SJSA1 (cell line): ENCODE measurements at places on chromosomes 3 and 15. TPM values are rescaled to one million over a fixed set of nuclear protein-coding genes. Genes with fewer than 3 reads are reported as not detected.
A peak's percentile ranks its signal among the peaks of the same experiment; 100 is the strongest.

- no peak overlapping the region for H3K27ac ChIP-seq
- no peaks in the 10 kb centered on the region for H3K27me3 ChIP-seq
- H3K36me3 ChIP-seq, result no peaks in the 10 kb centered on the region
- H3K4me1 ChIP-seq, result no peaks in the 10 kb centered on the region
Measured at GRCh38 chr15:29998033-29998432, 84.7 kb upstream of the GOLGA8J start.

GRCh38 chr3:184777566-184778356, 34.2 kb upstream of the VPS8 start:
- no peak overlapping the region for H3K27ac ChIP-seq
- no peak overlapping the region for H3K4me3 ChIP-seq
- H3K27me3 ChIP-seq, result no peaks in the 10 kb centered on the region
- peak; percentile 60 for DNase-seq

DNA sequence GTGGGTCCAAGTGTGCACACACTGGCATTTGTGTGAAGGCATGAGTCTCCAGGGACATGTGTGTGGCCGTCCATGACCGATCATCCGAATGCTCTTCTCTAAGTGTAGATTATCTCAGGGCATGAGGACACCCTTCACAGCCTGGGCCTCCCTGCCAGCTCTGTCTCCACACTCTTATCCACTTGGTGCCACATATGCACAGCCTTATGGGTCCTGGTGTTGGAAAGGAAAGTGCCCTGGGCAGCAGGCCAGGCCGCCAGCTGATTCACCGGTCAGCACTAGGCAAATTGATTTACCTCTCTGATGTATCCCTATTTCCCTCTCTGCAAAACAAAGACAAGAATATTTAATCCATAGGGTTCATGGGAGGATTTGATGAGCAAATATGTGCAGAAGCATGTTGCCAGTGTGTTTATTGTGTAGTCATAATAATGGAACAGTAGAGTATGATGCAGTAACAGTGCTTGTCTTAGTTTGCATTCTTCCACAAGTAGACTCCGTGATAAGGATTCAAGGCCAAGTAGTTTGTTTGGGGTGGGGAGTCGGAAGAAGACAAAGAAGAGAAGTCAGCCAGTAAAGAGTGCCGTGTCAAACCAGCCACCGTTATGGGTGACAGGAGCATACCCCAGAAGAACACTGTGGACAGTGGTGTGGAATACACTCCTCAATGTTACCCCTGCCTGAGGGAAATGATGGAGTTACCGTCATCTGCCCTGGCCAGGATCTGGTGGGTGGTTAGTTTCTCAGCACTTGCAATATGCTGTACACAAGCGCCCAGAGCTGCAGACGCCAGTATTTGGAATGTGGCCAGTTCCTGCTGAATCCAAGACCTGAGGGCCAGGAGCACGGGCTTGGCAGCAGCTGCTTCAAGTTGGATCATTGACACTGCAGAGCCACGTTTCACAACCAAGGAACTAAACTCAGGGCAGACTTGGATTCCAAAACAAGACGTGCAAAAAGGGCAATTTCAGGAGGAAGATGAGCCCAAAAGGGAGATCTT, 85.1 kb downstream of the MTHFS start:
- no peak overlapping the region for H3K4me3 ChIP-seq
- H3K36me3 ChIP-seq, result no peaks in the 10 kb centered on the region
- no peaks in the 10 kb centered on the region for H3K4me1 ChIP-seq
- DNase-seq, result no peak
- no peak overlapping the region for H3K27ac ChIP-seq
- no peaks in the 10 kb centered on the region for H3K27me3 ChIP-seq

DNA sequence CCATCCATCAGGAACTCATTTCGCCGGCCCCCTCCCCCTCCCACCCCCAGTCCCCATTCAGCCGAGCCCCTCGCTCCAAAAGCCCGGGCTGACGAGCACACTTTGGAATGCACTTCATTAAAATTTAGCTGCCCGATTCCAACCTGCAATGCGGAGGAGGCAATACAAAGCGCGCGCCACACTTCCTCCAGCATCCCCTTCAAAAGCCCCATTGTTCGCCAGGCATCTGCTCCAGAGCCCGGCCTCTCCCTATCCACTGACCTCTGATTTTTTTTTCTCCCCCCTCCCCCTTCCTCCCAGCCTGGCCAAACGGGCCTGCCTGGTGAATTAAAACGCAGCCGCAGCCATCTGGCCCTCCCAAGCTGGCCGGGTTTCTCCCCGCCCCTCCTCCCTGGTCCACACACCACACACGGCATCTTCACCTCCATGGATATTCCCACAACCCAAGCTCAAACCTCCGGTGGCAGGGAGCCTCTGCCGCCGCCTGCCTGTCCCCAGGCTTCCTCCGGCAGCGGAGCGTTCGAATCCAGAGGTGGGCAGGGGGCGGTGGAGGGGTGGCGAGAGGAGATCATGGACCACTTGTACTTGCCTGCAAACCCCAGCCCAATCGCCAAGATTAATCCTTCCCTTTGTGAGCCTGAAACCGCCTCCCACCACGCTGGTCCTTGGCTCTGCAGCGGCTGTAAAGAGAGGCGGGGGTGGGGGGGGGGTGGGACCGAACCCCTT, 441.3 kb downstream of the MAGI1 start:
- no peak overlapping the region for H3K4me3 ChIP-seq
- peaks cover 3% of the 10 kb centered on the region; the same call in 1 of the 2 replicates for H3K4me1 ChIP-seq
- H3K27me3 ChIP-seq, result no peaks in the 10 kb centered on the region
- no peaks in the 10 kb centered on the region for H3K36me3 ChIP-seq
- DNase-seq, result no peak

- H3K36me3 ChIP-seq, result no peaks in the 10 kb centered on the region
- no peak overlapping the region for H3K27ac ChIP-seq
- H3K27me3 ChIP-seq, result no peaks in the 10 kb centered on the region
Measured at GRCh38 chr3:99172736-99173657, 271.5 kb upstream of the DCBLD2 start.

DNA sequence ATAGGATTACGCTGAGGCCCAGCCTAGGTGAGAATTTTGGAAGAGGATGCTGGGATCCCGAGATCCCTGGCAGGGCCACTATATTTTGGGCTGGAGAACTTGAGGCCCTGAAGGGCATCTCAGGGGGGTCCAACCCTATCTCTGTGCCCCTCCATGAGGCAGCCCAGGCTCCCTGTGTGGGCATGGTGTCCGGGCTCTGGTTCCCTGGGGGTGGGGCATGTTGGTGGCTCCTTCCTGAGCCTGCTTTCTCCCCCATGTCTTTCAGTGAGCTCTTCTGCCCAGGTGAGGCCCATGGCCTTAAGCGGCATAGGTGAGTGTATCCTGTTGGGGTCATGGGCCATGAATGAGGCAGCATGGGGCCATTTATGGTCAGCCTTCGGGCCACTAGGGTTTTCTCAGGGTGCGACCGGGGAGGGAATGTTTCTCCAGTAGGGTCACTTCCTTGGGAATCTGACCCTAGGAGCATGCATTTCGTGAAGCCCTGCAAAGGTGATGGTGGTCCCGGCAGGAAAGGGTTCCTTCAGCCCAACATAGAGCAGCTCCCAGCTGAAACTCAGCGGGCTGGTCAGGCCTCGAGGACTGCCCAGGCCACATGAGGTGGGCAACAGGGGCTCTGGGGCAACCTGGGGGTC, 191.3 kb downstream of the UBE3A start:
- H3K4me3 ChIP-seq, result no peak overlapping the region
- H3K36me3 ChIP-seq, result no peaks in the 10 kb centered on the region
- no peaks in the 10 kb centered on the region for H3K4me1 ChIP-seq
- no peak for DNase-seq
- no peaks in the 10 kb centered on the region for H3K27me3 ChIP-seq

DNA sequence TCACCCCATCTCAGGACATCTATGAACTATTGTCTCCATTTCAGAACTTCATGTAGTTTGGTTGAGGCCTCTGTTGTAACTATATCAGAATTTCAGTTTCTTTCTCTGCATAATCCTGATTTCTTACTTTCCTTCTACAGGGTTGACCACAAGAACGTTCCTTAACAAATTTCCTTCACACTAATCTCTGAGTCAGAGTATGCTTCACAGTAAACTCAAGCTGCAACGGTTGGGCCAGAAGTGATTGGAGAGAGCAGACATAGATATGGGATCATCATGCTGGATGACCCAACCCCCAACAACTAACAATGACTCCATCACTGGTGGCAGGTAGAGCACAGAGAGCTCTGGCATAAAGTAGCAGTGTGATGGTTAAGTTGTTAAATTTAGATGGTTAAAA, 128.8 kb upstream of the OSTN start:
- H3K4me3 ChIP-seq, result no peak overlapping the region
- no peaks in the 10 kb centered on the region for H3K27me3 ChIP-seq
- H3K36me3 ChIP-seq, result no peaks in the 10 kb centered on the region

The IGDCC3 gene
- total RNA-seq, result not detected in 2 replicates

DNA sequence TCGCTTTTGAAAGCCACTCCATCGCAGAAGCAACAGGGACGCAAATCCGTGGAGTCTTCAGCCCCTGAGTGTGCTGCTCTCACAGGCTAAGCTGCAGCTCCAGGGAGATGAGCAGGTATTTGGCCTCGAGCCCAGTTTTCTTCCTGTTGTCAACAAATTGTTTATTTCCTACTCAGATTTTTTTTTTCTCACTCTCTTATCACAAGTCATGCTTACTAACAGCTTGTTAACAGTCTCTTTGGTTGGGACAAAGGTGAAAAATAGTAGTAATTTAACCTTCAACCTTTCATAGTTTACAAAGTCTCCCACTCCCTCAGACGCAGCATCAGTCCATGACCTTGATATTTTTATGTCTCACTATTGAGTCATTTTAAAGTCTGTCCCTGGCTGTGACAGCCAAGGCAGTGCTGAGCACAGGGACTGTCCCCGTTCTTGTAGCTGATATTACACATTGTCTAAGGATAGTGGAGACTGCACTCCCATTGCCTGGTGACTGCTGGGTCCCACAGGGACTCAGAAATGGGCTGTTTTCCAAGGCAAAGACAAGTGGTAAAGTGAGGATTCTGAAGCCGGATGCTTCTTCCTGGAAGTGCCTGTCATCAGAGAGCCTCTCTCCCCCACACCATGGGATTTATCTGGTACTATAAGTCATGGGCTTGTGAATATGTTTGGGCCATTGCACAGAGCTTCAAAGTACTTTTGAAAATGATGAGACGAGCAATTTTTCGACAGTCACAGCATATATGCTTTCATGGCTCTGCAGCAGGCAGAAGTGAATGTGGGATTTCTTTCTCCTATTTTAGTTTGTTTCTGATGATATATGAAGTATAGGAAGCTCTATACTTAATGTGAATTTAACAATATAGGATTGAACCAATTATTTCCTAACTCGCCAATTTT, 59.8 kb upstream of the UNC13C start:
- H3K36me3 ChIP-seq, result no peaks in the 10 kb centered on the region
- no peak overlapping the region for H3K27ac ChIP-seq
- DNase-seq, result no peak
- H3K4me1 ChIP-seq, result no peaks in the 10 kb centered on the region

The RASL12 gene
- total RNA-seq, result 175 and 181 TPM in 2 replicates

The CCR2 gene
- not detected in 2 replicates for total RNA-seq

GRCh38 chr3:88632226-88632625, 475.2 kb upstream of the EPHA3 start:
- no peak for DNase-seq
- H3K4me3 ChIP-seq, result no peak overlapping the region
- no peak overlapping the region for H3K27ac ChIP-seq
- H3K27me3 ChIP-seq, result no peaks in the 10 kb centered on the region
- no peaks in the 10 kb centered on the region for H3K36me3 ChIP-seq
- H3K4me1 ChIP-seq, result no peaks in the 10 kb centered on the region

GRCh38 chr3:118884748-118885206, 149.9 kb downstream of the IGSF11 start:
- H3K4me1 ChIP-seq, result no peaks in the 10 kb centered on the region
- no peak overlapping the region for H3K27ac ChIP-seq
- DNase-seq, result peak; percentile 47
- H3K27me3 ChIP-seq, result no peaks in the 10 kb centered on the region
- no peak overlapping the region for H3K4me3 ChIP-seq

The CCR9 gene
- total RNA-seq, result not detected in 2 replicates

DNA sequence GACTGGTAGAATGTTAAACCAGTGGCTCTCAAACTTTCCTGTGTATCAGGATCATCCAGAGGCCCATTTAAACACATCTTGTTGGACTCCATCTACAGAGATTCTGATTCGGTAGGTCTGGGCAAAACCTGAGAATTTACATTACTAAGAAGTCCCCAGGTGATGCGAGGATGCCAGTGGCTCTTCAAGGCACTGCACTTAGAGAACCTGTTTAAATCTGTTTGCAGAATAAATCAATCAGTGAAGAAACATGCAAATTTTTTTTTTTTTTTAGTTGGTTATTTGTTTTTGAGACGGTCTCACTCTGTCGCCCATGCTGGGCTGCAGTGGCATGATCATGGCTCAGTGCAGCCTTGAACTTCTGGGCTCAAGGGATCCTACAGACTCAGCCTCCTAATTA, 117.7 kb upstream of the WNT5A start:
- no peak overlapping the region for H3K27ac ChIP-seq
- no peaks in the 10 kb centered on the region for H3K36me3 ChIP-seq
- no peaks in the 10 kb centered on the region for H3K27me3 ChIP-seq
- H3K4me3 ChIP-seq, result no peak overlapping the region

- no peaks in the 10 kb centered on the region for H3K27me3 ChIP-seq
- no peak overlapping the region for H3K27ac ChIP-seq
- H3K36me3 ChIP-seq, result no peaks in the 10 kb centered on the region
- DNase-seq, result no peak
- no peaks in the 10 kb centered on the region for H3K4me1 ChIP-seq
Measured at GRCh38 chr3:178629430-178630178, 93.4 kb downstream of the KCNMB2 start.

DNA sequence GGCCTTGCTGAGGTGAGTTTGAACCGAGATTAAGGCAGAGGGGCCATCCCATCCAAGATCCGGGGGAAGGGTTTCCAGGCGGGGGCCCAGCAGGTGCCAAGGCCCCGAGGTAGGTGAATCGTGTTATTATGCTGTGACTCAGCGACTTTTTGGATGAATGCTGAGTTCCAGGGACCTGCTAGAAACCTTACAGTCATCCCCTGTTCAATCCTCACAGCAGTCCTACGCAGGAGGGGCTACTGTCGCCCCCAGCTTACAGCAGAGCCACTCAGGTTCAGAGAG, 40.9 kb downstream of the DNAJB8 start:
- peaks cover 8% of the 10 kb centered on the region for H3K4me1 ChIP-seq
- no peaks in the 10 kb centered on the region for H3K27me3 ChIP-seq
- no peaks in the 10 kb centered on the region for H3K36me3 ChIP-seq
- no peak overlapping the region for H3K27ac ChIP-seq
- no peak overlapping the region for H3K4me3 ChIP-seq

GRCh38 chr15:88980498-88980897, 67.3 kb upstream of the MFGE8 start:
- H3K4me3 ChIP-seq, result no peak overlapping the region
- no peak overlapping the region for H3K27ac ChIP-seq
- no peak for DNase-seq
- H3K36me3 ChIP-seq, result no peaks in the 10 kb centered on the region
- peaks cover 18% of the 10 kb centered on the region for H3K4me1 ChIP-seq
